ENCODE measurements at places on chromosomes 3 and 15. TPM values are rescaled to one million over a fixed set of nuclear protein-coding genes. Genes with fewer than 3 reads are reported as not detected.

The TADA3 gene
- polyA plus RNA-seq = 61.8 TPM

The KBTBD8 gene
- 1.9 TPM for polyA plus RNA-seq

The ISLR2 gene
- polyA plus RNA-seq = not detected

The FANCD2OS gene
- polyA plus RNA-seq = not detected

The SST gene
- not detected for polyA plus RNA-seq

The ADCY5 gene
- 0.24 TPM for polyA plus RNA-seq

The ITIH1 gene
- not detected for polyA plus RNA-seq

GRCh38 chr3:48429960-48430707 lies at the start of gene PLXNB1:
TSS of gene PLXNB1 (minus strand) at chr3:48430086. CDS start at chr3:48424611, 5,475 bp downstream.
- no peak for DNase-seq

GRCh38 chr3:197007953-197008352 lies 21.7 kb downstream of the MELTF start:
- no peak for DNase-seq

DNA sequence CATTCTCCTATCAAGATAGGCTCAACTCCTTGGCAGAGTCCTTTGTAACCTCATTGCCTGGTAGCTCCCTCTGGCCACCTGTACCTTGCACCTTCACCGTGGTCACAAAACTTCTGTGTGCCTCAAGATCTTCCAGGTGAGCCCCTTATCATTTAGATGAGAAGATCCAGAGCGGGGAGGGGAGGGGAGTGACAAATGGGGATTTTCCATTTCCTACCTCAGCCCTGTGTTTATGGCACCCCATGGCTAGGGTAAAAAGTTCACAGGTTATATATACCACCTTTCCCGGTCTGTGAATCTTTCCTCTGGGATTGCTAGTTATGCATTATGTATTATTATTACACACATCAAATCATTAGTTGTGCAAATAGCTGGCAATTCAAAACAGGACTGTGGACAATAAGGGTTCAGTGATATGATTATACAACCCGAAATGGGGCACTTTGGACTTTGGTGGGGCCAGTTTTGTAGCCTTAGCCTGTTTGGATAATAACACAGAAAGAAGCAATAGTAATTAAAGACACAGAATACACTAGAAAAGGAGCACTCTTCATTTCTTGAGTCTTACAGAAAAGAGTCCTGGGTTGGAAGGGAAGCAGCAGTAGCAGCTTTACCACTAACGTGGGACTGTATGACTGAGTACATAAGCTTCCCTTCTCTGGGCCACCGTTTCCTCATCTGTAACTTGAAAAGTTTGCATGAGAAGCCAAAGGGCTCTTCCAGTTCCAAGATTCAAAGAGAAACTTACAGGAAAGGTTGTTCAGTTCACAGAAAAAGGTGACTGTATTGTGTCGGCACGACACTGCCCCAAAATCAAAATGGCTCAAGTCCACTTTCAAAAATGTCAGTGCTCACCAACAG lies 7.1 kb downstream of the TLE3 start:
- DNase-seq = no peak

GRCh38 chr3:42786212-42786611 lies 13.2 kb upstream of the CCDC13 start:
- DNase-seq = no peak

GRCh38 chr15:90031231-90031791 lies 30.2 kb downstream of the ZNF710 start:
- DNase-seq = no peak

DNA sequence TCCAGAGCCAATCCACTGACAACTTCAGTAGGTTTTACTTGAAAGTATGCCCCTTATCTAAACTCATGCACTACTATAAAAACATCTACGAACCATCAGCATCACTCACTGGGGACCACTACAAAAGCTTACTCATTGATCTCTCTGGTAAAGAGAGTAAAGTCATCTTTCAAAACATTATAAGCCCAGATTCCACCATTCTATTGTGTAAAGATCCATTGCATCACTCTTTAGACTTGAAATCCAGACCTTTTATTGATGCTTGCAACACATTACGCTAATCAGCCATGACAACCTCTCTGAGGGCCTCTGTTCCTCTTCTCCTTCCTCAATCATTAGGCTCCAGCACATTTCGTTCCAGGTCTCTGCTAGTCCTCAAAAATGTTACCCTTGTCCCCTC lies 248.9 kb upstream of the WNT5A start:
- no peak for DNase-seq

DNA sequence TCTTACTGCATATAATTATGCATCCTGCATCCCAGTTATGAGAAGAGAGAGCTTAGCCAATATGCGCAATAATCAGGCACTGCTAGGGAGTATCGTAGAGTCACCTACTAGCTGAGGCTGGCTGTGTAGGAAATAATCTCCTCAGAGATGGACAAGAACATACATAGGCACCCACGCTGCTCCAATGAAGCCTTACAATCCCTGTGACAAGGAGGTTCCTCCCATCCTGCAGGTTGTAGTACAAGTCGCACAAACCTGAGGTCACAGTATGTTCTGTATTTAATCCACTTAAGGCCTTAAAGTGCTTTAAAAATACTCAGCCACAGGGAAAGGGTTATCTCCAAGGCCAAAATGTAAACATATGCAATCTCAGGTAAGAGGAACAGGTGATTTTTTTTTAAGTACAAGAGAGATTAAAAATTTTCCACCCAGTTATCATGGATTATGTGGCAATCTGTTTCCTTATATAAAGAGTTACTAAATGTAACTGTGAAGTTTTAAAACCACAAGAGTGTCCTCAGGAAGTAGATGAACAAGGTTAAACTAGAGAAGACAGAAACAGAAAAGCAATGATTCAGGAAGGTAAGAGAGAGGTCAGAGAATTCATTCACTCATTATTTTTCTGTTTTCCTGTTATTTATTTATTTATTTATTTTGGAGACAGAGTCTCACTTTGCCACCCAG lies 7.5 kb upstream of the COLQ start:
- no peak for DNase-seq

DNA sequence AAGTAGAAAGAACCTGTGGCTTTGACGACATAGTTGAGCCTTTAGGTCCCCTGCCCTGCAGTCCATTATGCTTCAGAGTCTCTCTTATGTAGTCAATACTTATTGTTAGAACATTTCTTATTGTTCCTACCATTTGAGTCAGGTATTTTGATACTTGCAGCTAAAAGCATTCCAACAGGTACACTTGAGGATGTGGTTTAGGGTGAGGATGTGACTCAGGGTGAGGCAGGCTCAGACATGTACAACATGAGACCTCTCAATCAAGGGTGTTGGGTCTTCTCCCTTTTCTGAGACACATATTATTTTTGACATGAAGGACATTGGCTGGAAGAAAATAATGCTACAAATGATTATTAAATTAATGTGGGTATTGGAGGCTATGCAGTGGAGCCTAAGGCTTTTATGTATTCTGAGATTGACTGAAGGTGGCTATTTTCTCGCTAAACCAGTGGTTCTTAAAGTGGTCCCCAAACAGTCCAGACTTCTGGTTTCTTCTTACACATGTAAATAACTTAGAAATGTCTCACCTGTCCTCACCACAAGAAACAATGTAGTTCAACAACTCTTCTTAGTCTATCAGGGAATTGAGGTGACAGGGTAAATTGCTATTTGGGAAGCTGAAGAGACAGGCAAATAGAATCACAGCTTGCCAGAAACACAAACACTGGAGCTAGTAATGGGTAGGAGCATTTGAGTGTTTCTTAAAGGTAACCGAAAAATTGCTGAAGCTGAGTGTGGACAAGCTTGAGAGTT lies 135.5 kb upstream of the ZPLD1 start:
- no peak for DNase-seq

DNA sequence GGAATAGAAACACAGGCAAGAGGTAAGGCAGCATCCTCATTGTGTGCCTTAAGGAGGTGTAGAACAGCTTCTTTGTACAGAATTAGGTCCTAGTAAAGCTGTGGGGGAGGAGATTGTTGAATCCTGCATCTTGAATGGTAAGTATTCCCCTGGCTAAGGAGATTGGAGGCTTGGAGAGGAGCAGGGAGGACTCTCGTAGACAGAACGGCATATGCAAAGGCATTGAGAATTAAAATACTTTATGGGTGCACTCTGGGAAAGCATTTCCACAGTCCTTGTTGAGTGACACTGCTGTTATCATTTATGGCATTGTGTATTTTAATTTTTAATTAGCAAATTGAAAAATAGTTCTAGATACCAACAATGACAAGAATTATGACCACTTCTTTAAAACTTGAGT lies 66.5 kb upstream of the GPR149 start:
- no peak for DNase-seq

DNA sequence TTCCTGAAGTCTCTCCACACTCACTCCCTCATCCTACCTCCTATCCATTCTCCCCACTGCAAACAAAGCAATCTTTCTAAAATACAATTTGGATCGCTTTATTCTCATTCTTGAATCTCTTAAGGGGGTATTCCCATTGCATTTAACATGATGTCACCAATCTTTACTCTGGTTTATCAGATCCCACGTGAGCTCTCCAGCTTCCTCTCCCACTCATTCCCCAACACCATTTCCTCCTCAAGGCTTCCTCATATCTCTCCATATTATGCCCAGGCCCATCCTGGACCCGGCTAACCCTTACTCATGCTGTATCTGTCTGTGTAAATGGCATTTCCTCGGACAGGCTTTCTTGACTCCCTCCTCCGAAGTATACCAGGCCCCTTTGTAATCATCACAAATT lies 165.0 kb downstream of the CD47 start:
- DNase-seq = no peak

GRCh38 chr3:76131396-76132153 lies 346.2 kb upstream of the ZNF717 start:
- no peak for DNase-seq
